Stimulated activated CD8-positive, alpha-beta memory T cell treated with anti-CD3 and anti-CD28 coated beads, Interleukin-15, amount 100 ng/mL, for 24 hours (primary cell): ENCODE measurements at places on chromosomes 6 and 20.

DNA sequence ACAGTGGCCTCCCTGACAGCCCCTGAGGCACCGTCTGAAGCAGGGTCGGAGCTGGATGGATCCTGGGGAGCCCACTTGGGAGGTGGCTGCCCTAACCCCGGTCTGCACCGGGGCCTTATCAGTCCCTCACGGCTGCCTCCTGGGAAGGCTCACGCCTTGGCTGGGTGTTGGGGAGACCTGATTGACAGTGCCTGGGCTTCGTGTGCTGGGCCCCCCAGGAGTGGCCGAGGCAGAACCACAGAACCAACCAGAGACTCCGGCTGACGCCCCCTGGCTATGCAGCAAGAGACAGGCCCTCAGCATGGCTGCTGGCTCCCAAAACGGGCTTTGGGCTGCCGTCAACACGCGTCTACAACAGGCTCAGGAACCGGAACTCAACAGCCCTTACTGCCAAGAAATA lies 219.6 kb downstream of the TAF4 start:
- no peak for DNase-seq

- no peak for DNase-seq
These were observed 49.9 kb downstream of the TULP4 start for GRCh38 chr6:158361961-158362669.

GRCh38 chr6:90220273-90220672 lies 76.4 kb downstream of the BACH2 start:
- no peak for DNase-seq

- DNase-seq, result no peak
These were observed 117.0 kb downstream of the ME1 start for GRCh38 chr6:83313882-83314281.

- no peak for DNase-seq
These were observed 33.3 kb downstream of the NTSR1 start for GRCh38 chr20:62741701-62742491.

DNA sequence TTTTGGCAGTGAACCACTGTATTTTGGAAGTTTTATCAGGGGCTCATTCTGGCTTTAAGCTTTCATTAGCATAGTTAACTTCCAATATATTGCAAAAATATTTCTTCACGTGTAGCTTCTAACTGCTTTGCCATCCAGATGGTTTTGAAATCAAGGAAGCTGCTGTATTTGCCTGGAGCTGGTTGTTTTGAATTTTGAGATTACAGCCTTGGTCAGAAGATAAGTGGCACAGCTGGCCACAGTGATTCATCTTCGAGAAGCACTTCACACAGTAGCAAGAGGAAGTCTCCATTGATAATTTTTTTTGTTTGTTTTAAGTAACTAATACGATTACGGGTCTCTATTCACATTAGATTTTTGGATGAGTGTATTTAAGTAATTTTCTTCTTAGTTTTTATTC lies 3.8 kb downstream of the APCDD1L start:
- DNase-seq, result no peak

GRCh38 chr20:36950414-36951197 lies 902 bp downstream of the SAMHD1 start:
- DNase-seq, result peak; percentile 12

DNA sequence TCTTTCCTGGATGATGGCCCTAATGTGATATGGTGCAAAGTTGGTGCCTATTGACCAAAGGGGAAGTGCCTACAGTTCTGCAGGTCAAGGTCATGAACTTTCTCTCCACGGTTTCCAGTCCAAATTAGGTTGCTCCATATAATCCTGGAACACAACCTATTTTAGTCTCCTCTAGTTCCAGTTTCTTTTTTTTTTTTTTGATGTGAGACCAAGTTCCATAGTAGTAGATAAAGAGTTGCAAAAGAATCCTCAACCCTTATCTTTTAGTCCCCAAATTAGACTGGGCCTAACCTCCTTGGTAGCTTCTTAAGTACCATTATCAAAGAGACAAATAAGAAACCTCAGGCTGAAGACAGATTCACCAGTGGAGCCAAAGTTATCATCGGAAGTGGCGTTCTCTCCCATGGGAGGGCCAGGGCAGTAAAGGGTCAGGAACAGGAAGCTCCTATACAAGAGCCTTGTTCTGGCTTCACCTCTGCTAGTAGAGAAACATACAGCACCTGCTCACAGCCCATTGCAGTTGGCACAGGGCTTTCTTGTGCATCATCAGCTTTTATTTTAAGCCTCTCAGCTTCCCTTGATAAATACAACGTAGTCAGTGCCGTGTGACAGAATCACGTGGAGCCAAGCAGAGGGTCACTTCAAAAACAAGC lies 132.2 kb upstream of the RREB1 start:
- no peak for DNase-seq

DNA sequence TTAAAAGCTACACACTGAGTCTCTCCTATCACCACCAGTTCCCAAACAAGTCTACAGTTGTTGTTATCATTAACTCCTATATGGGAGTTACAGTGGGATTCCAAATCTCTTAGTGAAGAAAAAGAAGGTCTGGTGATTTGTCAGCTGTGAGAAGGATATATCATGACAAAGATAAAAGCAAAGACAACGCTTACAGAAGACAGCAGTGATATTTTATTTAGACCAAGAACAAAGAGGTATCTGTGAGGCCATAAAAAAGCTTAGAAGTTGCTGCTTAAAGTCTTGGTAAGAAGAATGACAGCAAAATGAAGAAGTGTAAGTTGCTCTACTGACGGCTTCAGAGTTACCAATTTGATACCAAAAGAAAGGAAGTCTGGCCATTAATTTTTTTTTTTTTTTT lies 47.2 kb downstream of the CHD6 start:
- no peak for DNase-seq

DNA sequence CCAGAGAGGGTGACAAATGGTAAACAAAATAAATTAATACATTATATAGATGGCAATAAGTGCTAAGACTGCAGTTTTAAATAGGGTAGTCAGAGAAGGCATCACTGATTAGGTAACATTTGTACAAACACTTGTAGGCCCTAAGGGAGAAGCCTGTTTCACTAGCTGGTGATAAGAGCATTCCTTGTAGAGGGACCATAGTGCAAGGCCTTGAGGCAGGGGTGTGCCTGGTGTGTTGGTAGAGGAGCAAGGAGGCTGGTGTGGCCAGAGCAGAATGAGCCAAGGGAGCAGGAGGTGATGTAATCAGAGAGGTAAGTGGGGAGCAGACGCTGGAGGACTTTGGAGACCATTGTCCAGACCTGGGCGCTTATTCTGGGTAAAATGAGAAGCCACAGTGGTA lies 70.7 kb downstream of the ANKRD6 start:
- no peak for DNase-seq

- DNase-seq, result no peak
These were observed 20.8 kb downstream of the EFCAB8 start for GRCh38 chr20:32879538-32879937.

DNA sequence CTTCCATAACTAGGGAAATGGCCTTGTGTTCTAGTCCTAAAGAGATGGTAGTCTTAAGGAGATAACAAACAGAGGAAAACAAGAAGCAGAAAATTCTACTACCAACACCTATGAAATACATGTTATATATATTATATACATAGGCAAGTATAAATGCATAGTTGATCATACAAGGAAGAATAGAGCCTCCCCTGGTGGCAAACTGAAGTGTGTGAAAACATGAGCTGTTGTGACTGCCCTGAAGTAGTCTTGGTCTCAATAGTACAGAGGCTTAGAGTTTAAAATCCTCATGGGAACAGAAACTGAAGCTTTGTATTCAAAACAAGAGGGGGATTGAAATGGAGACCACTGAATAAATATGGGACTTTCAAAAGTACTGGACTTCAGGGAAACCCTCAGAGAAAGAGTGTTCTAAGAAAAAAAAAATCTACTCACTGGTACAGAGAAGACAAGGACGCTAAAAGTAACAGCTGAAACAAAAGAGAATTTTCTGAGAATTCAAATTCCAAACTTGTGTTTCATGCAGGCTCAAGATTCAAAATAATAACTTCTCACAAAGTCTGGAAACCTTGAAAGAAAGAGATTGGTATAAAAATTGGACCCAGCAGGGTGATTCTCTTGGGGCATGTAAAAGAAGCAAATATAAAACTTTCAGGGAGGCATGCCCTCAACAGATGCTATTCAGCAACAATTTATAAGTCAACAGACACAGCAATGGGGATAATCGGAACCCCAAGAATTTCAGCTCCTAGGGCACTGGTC lies 59.7 kb upstream of the SAMD3 start:
- DNase-seq, result no peak

DNA sequence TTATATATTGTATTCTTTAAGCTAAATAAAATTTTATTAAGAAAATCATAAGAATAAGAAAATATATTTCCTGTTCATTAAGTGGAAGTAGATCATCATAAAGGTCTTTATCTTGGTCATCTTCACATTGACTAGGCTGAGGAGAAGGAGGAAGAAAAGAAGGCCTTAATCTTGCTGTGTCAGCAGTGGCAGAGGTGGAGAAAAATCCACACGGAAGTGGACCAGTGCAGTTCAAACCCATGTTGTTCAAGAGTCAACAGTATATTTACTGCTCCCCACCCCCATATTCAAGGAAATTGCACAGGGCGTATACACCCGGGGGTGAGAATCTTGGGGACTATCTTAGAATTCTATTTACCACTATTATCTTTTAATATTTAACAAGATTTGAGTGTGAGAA lies 178.6 kb upstream of the SCGN start:
- no peak for DNase-seq

- no peak for DNase-seq
These were observed 46.5 kb downstream of the SOBP start for GRCh38 chr6:107536180-107536961.

- DNase-seq, result no peak
These were observed 212.2 kb downstream of the UST start for GRCh38 chr6:148959008-148959407.

DNA sequence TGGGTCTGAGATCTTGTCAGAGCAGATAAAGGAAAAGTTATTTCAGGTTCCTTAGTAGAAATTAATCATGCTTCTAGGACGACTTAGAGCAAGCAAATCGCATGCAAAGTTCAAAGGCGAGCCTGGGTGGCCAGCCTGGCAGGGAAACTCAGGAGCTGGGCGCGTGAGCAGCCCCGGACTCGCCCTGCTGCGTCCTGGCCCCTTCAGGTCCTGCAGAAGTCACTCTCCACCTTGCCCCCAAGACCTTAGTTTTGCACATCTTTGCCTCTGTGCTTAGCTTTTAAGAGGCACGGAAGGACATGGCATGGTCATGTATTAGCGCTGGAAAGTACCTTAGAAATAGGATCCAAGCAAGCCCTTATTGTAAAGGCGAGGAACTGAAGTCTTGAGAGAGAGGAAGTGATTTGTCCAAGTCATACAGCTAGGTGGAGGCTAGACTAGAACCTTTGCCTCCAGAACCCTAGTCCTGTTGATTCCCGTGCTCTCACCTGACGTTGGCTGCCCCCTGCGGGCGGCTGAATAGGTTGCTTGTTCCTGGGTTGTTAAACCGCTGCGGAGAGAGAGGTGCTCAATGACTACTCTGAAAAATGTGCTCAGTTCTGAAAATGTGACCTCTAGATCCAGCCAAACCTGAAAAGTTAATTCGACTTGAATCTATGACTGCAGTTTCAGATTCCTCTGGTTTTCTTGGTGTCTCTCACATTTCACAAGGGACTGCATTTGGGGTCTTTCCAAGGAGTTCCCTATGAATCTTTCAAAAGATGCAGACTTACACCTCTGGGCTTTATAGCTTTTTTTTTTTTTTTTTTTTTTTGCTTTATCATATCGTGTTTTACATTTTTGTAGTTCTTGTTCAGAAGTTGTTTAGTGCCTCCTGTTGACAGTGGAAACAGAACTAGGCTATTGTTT lies 2.7 kb downstream of the MYB start:
- peak; percentile 36 for DNase-seq

DNA sequence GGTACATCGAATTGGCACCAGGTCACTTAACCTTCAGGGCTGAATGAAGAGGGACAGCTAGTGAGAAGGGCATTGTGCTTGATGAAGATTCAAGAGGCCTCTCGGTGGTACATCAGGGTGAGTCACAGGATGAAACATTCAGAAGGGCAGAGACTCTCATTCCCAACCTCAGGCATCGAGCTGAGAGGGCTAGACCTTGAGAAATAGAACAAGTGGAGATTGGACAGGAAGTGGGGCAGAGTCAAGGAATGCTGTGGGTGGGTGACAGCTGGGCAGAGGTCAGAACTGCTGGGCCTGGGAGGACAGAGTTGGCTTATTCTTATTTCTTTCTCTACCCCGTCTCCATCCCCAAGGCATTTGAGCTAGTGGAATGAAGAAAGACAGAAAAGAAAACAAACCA lies 126.0 kb downstream of the SCML4 start:
- no peak for DNase-seq

DNA sequence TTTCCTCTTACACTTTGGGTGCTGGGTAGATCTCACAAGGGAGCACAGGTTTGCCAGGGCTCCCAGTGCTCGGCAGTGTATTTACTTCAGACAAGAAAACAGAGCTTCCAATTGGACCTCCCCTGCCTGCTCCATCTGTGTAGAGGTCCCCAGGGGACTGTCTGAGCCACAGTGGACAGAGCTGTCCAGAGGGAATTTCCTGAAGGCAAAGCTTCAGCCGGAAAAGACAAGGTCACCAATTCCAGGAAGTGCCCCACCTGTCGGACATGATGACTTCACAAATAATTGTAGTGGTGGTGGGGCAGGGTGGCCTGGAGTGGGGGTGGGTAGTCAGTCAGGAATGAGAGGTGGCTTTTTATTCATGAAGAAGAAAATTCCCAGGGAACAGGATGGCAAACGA lies 18.6 kb downstream of the ADGRF5 start:
- no peak for DNase-seq

DNA sequence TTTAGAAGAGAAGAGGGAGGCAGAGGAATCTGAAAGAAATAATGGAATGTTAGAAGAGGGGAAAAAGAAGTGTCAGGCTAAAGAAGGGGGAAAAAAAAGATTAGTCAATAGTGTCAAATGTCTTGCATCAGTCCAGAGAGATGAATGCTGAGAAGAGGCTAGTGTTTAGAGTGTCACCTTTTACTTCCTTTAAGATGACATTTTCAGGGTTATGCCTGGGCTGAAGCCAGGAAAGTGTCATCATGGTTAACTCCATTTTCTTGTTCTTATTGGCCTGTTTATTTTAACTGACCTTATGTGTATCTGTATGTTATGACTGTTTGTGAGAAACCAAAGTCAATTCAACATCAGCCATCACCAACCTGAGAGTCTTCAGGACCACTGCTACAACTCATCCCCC lies 15.0 kb upstream of the BCKDHB start:
- DNase-seq, result no peak

DNA sequence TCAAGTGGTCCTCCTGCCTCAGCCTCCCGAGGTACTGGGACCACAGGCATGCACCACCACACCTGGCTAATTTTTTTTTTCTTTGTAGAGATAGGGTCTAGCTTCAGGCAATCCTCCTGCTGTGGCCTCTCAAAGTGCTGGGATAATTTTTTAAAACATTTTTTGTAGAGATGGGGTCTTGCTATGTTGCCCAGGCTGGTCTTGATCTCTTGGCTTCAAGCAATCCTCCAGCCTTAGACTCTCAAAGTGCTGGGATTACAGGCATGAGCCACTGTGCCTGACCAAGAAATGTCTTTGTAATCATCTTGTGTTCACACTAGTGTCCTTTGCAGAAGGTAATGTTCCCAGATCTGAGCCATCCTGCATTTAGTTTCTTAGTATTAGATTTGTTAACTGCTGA lies 61.6 kb downstream of the RIPOR2 start:
- no peak for DNase-seq
